ENCODE measurements at places on chromosomes 13 and 19. TPM values are rescaled to one million over a fixed set of nuclear protein-coding genes. Genes with fewer than 3 reads are reported as not detected.
A peak's percentile ranks its signal among the peaks of the same experiment; 100 is the strongest.

DNA sequence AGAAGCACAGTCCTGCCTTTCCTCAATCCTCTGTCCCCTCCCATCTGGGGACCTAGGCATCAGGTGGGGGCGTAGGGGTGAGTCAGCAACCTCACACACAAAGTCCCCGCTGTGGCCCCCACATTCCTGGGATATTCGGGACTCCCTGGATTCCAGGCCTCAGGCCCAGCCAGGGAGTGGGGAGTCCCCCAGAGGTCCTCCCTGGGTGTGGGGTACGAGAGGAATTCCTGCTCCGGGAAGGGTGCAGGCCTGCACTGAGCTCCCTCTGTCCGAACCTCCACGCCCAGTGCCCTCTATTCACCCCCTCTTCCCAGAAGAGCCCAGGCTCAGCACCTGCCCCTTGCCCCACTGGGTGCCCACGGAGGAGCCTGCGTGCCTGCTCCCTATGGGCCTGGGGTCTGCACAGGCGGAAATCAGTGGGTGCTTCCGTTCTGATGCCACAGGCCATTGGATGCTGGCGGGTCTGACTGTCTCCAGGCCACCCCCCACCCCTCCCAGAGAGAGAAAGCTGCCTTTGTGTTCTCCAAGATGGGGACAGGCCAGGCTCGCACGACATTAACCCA lies 3.4 kb downstream of the CADM4 start:
- H3K4me1 ChIP-seq = peaks cover 20% of the 10 kb centered on the region
- H3K36me3 ChIP-seq = no peaks in the 10 kb centered on the region
- H3K27me3 ChIP-seq = no peaks in the 10 kb centered on the region
- no peak overlapping the region for H3K27ac ChIP-seq
- no peak for DNase-seq

DNA sequence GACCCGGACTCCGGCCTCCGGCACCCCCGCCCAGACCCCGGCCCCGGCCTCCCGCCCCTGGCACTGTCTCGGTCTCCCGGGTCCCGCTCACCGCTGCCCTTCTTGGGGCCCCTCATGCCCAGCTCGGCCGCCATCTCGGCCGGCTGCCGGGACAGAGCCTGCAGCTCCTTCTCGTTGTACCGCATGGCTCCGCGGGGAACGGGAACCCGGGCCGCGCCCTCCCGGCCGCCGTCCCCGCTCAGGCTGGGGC lies 140 bp downstream of the PLEKHJ1 start:
- peak overlapping the region; percentile 79 for H3K4me3 ChIP-seq
- peaks cover 2% of the 10 kb centered on the region for H3K36me3 ChIP-seq
- peaks cover 86% of the 10 kb centered on the region for H3K4me1 ChIP-seq
- DNase-seq = no peak

- H3K4me1 ChIP-seq = no peaks in the 10 kb centered on the region
These were observed 383.4 kb downstream of the LMO7 start for GRCh38 chr13:76019421-76020044.

- H3K4me1 ChIP-seq = no peaks in the 10 kb centered on the region
- H3K36me3 ChIP-seq = no peaks in the 10 kb centered on the region
- DNase-seq = no peak
- no peaks in the 10 kb centered on the region for H3K27me3 ChIP-seq
- no peak overlapping the region for H3K27ac ChIP-seq
- H3K4me3 ChIP-seq = no peak overlapping the region
These were observed 4.2 kb downstream of the PLPPR2 start for GRCh38 chr19:11359421-11359820.

- no peaks in the 10 kb centered on the region for H3K4me1 ChIP-seq
- H3K27me3 ChIP-seq = no peaks in the 10 kb centered on the region
- DNase-seq = no peak
- H3K27ac ChIP-seq = no peak overlapping the region
These were observed 2023.3 kb upstream of the PCDH20 start for GRCh38 chr13:63438951-63439350.

GRCh38 chr13:67156723-67157060 lies 73.4 kb downstream of the PCDH9 start:
- no peak for DNase-seq
- no peaks in the 10 kb centered on the region for H3K27me3 ChIP-seq
- no peak overlapping the region for H3K27ac ChIP-seq
- H3K4me3 ChIP-seq = no peak overlapping the region
- H3K4me1 ChIP-seq = no peaks in the 10 kb centered on the region

GRCh38 chr19:19528721-19529490 lies at the start of gene YJEFN3:
Gene YJEFN3, plus strand, starts transcription at chr19:19528911. Its CDS starts 22 bp downstream, at chr19:19528933.
- DNase-seq = no peak
- H3K36me3 ChIP-seq = peaks cover 57% of the 10 kb centered on the region
- H3K4me1 ChIP-seq = peaks cover 14% of the 10 kb centered on the region
- H3K4me3 ChIP-seq = no peak within 1 kb of the TSS

DNA sequence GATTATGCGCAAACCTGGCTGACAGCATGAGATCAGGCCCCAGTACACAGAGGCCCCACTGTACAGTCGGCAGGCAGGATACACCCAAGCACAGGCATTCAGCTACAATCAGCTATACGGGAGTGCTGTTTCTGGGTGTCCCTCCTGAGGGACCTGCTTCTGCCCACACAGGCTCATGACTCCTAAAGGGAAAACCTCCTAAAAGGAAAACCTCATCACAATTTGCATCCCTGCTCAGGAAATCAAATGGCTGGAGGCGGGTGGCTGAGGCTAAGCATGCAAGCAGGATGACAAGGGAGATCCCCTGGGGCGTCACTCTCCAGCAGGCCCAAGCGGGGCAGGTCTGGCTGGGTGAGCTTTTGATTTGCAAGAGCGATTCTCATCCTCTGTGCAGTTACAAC lies 99.8 kb downstream of the CRYL1 start:
- no peak overlapping the region for H3K4me3 ChIP-seq
- no peaks in the 10 kb centered on the region for H3K27me3 ChIP-seq
- no peak for DNase-seq

DNA sequence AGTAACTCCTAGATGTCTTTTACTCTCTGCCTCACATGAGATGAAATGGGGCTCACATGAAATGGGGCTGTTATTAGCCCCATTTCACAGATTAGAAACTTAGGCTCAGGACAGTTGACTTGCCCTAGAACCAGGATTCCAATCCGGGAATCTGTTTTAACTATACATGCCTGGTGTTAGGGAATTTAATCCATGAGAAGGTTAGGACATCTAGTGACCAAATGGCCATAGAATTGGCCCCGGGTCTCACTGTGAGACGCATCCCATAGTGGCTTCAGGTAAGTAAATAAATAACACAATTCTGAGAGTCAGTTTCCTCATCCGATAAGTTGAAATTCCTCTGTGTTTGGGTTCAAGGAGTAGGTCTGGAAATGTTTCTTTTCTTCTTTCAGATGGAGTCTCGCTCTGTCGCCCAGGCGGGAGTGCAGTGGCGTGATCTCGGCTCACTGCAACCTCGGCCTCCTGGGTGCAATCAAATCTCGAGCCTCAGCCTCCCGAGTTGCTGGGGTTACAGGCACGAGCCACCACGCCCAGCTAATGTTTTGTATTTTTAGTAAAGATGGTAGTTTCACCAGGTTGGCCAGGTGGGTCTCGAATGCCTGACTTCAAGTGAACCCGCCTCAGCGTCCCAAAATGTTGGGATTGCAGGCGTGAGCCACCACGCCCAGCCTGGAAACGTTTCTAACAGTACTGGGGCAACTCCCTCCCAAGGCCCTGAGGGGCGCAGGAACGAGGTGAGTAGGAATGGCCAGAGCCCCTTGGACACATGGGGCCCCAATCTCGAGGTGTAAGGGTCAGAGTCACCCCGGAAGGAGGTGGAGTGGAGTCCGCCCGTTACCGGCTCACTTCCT lies 1.2 kb upstream of the ZNF574 start:
- no peaks in the 10 kb centered on the region for H3K27me3 ChIP-seq
- no peak for DNase-seq
- peak overlapping the region; percentile 98 for H3K4me3 ChIP-seq

- H3K4me1 ChIP-seq = no peaks in the 10 kb centered on the region
- no peak for DNase-seq
These were observed 296.0 kb downstream of the OLFM4 start for GRCh38 chr13:53324656-53325055.

DNA sequence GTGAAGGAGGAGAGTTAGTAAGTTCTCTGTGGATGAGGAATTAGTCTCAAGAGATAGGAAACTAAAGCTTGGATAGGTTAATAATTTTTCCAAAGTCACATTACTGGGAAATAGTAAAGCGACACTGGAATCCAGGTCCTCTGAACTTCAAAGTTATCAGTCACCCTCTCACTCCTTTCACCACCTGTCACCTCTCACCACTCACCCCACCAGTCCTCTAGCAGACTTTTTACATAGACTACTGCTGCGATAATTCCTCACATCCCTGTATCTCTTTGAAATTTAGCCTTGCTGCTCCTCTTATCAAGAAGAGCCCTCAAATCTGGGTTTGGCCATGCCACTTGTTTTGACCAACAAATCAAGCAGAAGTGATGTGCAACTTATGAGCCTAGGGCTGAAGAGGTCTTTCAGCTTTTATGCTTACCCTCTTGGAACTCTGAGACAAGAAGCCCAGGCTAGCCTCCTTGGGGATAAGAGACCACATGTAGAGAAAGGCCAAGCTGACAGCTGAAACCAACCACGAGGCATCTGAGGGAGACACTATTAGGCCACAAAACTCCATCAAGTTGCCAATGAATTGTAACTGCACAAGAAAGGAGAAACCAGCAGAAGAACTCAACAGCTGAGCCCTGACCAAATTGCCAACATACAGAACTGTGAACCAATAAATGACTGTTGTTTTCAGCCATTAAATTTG lies 41.2 kb downstream of the STARD13 start:
- H3K27me3 ChIP-seq = no peaks in the 10 kb centered on the region
- no peak overlapping the region for H3K27ac ChIP-seq
- DNase-seq = no peak
- H3K36me3 ChIP-seq = no peaks in the 10 kb centered on the region
- H3K4me1 ChIP-seq = no peaks in the 10 kb centered on the region

DNA sequence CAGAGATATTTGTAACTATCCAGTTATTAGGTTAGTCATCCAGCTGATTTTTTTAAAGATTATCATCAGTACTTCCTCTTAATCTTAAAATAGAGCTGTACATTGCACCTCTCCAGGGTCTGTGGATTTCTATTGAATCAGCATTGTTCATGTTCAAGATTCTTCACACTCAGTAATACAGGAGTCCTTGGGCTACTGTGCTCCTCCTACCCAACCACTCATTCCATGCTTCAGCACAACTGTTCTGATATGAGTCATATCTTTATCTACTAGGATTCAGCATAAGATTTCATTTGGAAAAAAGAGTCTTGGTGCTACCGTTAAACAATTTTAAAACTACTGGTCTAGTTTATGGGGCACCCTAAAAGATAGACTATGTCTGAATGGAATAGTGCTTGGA lies 357.8 kb downstream of the DCT start:
- no peaks in the 10 kb centered on the region for H3K4me1 ChIP-seq
- H3K36me3 ChIP-seq = no peaks in the 10 kb centered on the region
- no peaks in the 10 kb centered on the region for H3K27me3 ChIP-seq
- H3K4me3 ChIP-seq = no peak overlapping the region
- no peak for DNase-seq

GRCh38 chr13:44373601-44374347 lies at the start of gene SERP2:
Gene SERP2, plus strand, starts transcription at chr13:44373824. Its CDS starts 202 bp downstream, at chr13:44374026.
- H3K36me3 ChIP-seq = no peaks in the 10 kb centered on the region
- peak within 1 kb of the TSS; percentile 44 for H3K27ac ChIP-seq
- H3K27me3 ChIP-seq = no peaks in the 10 kb centered on the region
- DNase-seq = no peak
- H3K4me3 ChIP-seq = peak within 1 kb of the TSS; percentile 44

- H3K4me1 ChIP-seq = peaks cover 23% of the 10 kb centered on the region
- no peak overlapping the region for H3K27ac ChIP-seq
- no peak for DNase-seq
- no peaks in the 10 kb centered on the region for H3K27me3 ChIP-seq
- no peak overlapping the region for H3K4me3 ChIP-seq
These were observed 1.5 kb upstream of the DAND5 start for GRCh38 chr19:12967907-12968306.

- H3K36me3 ChIP-seq = no peaks in the 10 kb centered on the region
- DNase-seq = no peak
- H3K4me3 ChIP-seq = no peak overlapping the region
- no peaks in the 10 kb centered on the region for H3K27me3 ChIP-seq
- H3K27ac ChIP-seq = no peak overlapping the region
These were observed 177.8 kb downstream of the OLFM4 start for GRCh38 chr13:53206455-53206854.

DNA sequence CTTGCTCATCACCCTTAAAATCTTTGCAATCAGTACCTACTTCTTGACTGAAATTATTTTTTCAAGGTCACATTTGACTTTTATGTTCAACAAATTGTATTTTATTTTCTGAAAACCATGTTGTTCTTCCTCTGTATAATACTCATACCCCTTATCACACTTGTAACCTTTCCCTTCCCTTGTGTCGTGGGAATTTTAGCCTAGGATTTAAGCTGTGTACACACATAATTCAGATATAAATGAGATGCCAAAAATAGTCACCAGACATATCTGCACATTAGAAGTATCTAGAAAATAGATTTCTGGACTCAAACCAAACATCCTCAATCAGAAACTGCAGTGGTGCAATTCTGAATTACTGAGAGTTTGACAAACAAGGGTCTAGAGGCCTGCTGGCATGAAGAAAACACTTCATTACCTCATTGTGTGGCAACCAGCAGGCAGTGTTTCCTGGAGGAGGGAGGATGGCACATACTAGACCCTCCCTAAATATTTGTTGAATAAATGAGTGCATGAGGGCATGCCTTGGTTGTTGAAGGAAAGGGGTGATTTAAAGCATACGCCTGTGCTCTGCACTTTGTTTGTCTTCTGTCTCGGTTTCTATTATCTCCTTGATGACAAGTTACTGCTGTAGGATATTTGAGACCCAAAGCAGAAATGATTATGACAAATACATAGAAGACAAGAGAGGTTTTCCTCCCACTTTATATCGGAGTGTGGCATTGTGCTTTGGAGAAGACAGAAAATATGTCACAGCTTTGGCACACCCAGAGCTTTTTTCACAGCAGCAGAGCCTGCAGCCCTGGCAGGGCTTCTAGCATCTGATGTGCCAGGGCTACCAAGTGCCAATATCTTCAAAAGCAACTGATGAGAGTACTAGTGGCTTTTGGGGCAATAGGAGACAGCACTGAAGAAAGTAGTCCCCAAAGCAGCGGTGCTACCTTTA lies 881.1 kb downstream of the PCDH9 start:
- H3K36me3 ChIP-seq = no peaks in the 10 kb centered on the region
- DNase-seq = no peak
- H3K27ac ChIP-seq = no peak overlapping the region
- no peak overlapping the region for H3K4me3 ChIP-seq

DNA sequence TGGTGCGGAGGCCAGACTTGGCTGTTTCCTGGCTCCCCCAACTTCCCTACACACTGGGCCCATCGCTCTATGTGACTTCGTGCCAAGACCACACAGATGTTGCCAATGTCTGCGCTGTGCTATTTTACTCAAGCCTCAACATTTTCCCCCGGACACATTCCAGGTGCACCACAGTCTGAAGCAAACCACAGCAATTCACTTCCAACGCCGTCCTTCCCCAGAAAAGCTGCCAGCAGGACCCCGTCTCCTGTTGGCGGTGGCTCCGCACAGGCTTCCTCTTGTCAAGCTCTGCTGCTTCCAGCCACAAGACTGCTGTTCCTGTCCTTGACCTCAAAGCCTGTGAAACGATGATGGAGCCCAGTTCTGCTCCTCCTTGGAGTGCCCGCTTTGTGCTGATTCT lies 100.7 kb downstream of the CRYL1 start:
- peaks cover 23% of the 10 kb centered on the region for H3K36me3 ChIP-seq
- DNase-seq = no peak
- no peak overlapping the region for H3K4me3 ChIP-seq
- no peaks in the 10 kb centered on the region for H3K27me3 ChIP-seq

Gene ZNF28
- 10.6 TPM for total RNA-seq

Gene SIGLEC8
- total RNA-seq = 0.31 TPM

Gene ATP4A
- total RNA-seq = not detected

Gene KLK8
- total RNA-seq = 235 TPM

Gene CD70
- not detected for total RNA-seq

Gene MATK
- total RNA-seq = 2.1 TPM

Gene ZNF627
- 9.1 TPM for total RNA-seq

Gene CDC34
- 34.5 TPM for total RNA-seq

Gene FCGBP
- total RNA-seq = 79.9 TPM

Measured in esophagus squamous epithelium (tissue), 5 donors.